ENCODE measurements at places on chromosomes 1 and 21.

DNA sequence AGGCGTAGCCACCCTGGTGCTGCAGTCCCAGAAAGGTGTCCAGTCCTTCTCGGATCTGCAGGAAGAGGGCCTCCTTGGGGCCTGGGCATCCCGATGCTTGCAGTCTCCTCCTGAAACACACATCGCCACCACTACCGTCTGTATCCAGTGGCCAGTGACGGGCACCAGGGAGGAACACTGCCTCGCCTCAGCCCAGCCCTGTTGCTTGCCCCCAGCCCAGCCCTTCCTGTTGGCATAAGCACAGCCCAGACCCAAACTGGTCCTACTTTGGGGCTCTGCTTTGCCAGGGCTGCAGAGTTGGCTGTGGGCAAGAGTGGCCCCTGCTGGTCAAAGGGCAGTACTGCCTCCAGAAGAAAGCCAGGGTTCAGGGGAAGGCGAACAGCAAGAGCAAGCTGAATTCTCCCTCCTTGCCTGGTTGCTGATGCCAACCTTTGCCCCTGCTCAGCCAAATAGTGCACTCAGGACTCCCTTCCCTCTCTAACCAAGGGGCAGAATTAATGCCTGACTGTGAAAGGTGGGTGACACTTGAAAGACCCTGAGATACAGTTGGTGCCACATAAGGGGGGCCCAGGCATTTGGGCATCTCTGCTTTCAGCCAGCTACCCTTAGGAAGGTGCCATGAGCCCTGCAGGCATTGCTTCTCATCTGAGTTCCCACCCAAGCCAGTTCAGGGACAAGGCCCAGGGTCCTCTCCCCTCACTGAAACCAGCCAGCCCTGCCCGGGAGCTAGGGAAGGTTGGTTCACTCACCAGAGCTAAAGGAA is 11.1 kb upstream of the ARHGEF2 start:
- DNase-seq, result no peak

- DNase-seq, result no peak
Observed at GRCh38 chr1:232474826-232475225, 155.1 kb downstream of the SIPA1L2 start.

GRCh38 chr1:109863667-109864046 is 47.0 kb upstream of the CSF1 start:
- DNase-seq, result no peak

GRCh38 chr1:112317611-112318062 is 78.4 kb upstream of the CTTNBP2NL start:
- DNase-seq, result no peak

GRCh38 chr1:171213559-171214454 is 28.7 kb downstream of the FMO2 start:
- no peak for DNase-seq

GRCh38 chr1:31621847-31622730 is 4.6 kb downstream of the HCRTR1 start:
- no peak for DNase-seq

DNA sequence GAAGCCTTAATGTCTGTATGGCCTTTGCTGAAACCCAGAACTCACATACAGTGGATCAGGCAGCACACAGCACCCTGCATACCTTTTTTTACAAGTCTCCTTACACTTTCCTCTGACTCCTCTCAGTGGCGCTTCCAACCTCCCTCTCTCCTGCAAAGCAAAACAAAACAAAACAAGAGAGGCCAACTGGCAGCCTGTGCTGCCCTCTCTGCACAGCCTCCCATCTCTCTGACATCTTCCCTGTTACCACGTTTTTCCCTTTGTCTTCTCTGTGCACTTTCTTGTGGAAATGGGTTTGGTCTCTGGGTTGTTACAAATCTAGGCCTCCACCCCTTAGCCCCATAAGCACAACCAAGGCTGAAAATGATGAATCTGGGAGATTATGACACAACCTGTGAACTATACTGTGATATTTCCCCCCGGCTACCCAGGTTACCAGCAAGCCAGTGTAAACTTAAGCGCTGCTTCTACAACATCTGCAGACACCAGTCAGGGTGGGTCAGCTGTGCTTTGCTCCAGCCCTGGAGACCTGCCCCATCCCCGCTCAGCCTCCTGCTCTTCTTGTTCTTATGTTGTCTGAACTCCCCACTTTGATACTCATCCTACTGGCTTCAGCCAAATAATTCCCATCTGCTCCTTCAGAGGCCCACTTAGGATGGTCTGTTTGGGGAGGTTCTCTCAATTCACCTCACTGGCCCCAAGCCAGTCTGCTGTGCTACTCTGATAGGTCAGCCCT is 54.9 kb upstream of the FMOD start:
- no peak for DNase-seq

DNA sequence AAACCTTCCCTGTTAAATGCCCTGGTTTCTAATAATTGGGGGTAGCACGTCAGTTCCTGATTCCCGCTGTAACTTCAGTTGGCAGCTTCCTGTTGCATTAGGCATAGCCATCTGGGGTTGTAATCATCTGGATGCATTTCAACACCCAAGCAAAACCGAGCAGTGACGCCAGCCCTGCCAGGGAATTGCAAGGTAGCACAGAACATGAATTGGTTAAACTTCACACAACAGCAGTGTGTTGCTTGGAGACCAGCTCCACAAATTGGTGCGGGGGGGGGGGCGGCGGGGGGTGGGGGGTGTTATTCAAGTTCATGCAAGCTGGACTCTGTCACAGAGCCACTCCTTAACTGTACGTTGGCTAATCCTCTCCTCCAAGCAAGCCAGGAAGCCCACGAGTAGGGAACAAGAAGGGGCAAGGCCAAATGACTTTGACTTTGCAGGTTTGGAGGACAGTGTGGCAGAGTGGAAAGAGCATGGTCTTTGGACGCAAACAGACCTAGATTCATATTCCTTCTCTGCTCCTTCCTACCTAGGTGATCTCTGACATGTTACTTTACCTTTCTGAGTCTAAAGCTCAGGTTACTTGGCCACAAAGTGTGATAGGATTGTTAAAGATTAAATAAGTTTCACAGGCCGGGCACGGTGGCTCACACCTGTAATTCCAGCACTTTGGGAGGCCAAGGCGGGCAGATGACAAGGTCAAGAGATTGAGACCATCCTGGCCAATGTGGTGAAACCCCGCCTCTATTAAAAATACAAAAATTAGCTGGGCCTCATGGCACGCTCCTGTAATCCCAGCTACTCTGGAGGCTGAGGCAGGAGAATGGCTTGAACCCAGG is 4.7 kb downstream of the LAX1 start:
- peak; percentile 20 for DNase-seq

- DNase-seq, result no peak
Observed at GRCh38 chr21:33197496-33197895, 32.2 kb upstream of the IFNAR2 start.

- no peak for DNase-seq
Observed at GRCh38 chr1:97050506-97050905, 328.9 kb downstream of the PTBP2 start.

DNA sequence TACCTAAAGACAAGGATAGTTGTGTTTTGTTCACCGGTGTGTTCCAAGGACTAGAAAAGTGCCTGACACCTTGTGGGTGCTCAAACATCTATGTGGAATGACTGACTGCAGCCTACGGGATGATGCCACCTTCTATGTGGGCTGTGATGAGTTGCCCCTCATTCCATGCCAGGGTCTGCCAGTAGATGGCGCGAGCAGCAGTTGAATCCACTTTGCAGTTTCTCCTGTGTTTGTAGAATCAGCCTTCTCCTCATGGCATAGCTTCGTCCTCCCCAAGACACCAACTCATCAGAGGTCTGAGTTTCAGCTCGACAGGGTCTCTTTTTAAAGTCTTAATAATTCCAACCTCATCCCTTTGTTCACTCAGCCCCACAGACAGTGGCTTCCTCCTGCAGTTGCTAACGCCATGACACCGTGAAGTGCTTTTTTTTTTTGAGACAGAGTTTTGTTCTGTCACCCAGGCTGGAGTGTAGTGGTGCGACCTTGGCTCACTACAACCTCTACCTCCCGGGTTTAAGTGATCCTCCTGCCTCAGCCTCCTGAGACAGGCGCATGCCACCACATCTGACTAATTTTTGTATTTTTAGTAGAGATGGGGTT is 133.7 kb downstream of the CAPN8 start:
- DNase-seq, result peak; percentile 3

- DNase-seq, result no peak
Observed at GRCh38 chr1:117631359-117632160, 25.7 kb downstream of the TENT5C start.

GRCh38 chr1:234701737-234702341 is 91.9 kb upstream of the IRF2BP2 start:
- DNase-seq, result no peak

DNA sequence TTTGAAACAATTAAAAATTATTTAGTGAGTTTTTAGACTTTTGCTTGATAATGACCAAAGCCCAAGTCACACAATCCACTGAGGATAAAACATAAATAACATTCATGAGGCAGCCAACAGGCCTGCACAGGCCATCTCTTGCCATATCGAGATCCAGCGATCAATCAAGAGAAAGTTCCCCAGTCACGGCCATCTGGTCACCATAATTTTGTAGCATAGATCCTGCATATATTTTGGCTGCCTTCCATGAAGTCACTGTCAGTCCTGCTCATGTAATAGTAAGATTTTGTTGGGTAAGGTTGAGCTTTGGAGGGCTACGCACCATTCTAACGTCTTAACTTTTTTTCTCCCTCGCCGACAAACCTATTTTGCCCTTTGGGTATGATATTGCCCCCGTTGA is 17.5 kb downstream of the KPNA6 start:
- no peak for DNase-seq

GRCh38 chr1:29519788-29520110 is 283.4 kb downstream of the PTPRU start:
- no peak for DNase-seq

GRCh38 chr1:76269155-76269554 is 194.6 kb downstream of the ST6GALNAC3 start:
- DNase-seq, result no peak

DNA sequence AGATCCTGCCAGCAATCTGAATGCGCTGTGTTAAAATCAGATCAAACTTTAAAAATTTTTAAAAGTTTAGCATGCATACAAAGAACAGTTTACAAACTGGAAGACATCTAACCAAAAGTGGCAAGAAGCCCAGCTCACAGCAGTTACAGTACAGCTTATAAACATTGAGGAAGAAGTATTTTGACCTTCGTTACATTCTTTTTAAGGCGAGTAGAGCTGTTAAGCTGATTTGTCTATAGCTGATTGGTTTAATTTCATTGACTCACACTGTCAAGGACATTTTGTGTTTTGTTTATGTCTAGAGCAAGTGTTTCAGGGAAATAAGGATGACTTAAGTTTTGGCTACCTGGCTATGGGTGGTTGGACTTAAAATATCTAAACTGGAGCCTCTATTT is 3.0 kb upstream of the PGM1 start:
- DNase-seq, result no peak

GRCh38 chr1:153513023-153513422 is 22.8 kb downstream of the S100A6 start:
- DNase-seq, result no peak

GRCh38 chr1:2981981-2982614 is 39.2 kb upstream of the ACTRT2 start:
- DNase-seq, result no peak

- DNase-seq, result no peak
Observed at GRCh38 chr1:152151646-152152045, 7.4 kb downstream of the RPTN start.

DNA sequence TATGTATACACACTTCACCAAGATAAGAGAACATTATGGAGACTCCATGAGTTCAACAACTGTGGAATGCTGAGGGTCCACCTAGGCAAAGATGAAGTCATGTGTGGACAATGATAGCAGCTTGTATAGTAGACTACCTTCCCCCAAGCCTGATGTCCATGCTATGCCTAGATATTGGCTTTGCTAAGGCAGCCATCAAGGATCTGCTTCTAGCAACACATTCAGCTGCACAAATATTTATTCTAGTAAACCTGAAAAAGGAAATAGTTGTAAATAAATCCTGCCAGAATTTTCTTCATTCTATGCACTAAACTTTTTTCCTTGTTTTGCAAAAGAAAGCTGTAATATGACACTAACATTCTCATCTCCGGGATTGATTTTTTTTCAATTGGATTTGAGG is 7.0 kb upstream of the LPAR3 start:
- DNase-seq, result no peak

- no peak for DNase-seq
Observed at GRCh38 chr1:217527151-217527550, 103.7 kb downstream of the GPATCH2 start.

GRCh38 chr21:32412162-32413014 is at the start of gene EVA1C:
Gene EVA1C (plus strand): TSS chr21:32412706. CDS start chr21:32412854, 148 bp downstream.
- no peak for DNase-seq

All from GOT3 (cell line).